ENCODE measurements at places on chromosomes 5 and 9. TPM values are rescaled to one million over a fixed set of nuclear protein-coding genes. Genes with fewer than 3 reads are reported as not detected.

DNA sequence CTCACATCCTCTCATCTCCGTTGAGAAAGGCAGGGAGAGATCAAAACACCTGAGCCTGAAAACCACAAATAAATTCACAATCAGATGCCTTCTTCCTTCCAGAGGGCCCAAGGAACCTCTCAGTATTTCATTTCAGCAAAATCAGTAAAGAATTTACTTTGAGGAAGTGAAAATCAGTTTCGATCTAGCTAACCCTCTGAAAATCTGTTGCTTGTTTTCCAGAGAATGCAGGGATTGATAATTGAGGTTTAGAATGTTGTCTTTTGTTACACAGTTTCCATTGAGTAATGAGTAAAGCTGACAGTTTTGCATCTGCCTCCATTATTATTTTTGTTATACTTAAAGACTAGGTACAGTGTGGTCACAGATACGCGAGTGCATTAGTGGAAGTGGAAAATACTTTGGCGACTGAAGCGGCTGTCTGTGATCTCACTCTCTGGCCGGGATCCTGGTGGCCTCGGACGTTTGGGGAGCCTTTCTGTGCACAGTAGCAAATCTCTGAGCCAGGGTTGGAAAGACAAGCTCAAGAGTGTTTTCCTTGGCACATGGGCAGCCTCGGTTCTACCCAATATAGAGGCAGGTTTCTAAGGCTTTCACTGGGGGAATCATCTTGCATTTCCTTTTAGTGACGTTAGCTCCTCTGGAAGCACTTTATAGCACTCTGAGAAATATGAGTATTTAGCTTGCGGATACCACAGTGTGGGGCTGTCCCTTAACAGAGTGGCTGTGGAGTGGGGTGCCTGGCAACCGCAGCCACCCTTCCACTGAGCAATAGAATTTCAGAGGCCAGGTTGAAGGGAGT lies 32.2 kb upstream of the ANGPTL2 start:
- DNase-seq, result peak; percentile 89

DNA sequence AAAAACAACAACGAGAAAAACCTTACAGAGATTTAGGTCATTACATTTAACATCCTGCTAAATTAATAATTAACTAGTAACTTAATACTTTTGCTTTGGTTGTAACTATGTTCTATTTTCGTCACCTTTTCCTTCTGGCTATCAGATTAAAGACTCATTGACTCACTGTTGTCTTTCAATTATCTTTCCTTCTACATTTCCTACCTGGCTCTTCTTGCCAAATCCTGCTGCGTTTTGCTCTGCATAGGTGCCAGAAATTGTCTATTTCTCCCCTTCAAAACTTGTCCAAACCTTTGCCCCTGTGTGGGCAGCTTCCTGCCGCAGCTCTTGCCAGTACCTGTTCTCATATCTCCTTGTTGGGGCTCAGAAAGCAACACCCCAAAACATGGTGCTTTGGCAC lies 235.5 kb upstream of the ZNF608 start:
- DNase-seq, result no peak

DNA sequence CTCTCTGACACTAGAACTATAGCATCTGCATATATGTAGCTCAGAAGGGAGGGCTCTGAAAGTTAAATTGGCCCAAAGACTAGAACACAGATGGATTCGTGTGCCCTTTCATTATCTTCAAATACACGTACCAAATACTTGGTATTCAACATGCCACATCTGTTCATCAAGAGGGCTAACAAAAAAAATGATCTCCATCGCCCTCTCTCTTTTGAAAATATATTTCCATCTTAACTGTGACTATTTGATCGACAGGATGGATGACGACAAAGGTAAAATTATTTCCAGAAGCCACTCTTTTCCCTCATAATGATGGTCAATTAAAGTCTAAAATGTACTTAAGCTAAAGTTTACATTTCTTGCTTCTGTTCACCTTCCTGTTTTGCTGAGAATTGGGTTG lies 77.0 kb downstream of the SEMA6A start:
- DNase-seq, result no peak

DNA sequence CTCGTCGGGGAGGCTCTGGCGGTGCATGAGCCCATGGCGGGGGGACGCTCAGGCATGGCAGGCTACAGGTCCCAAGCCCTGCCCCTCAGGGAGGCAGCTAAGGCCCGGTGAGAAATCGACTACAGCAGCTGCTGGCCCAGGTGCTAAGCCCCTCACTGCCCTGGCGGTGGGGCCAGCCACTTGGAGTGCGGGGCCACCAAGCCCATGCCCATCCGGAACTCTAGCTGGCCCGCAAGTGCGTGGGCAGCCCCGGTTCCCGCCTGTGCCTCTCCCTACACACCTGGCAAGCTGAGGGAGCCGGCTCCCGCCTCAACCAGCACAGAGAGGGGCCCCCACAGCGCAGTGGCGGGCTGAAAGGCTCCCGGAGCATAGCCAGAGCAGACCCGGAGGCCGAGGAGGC lies 1896.9 kb upstream of the CDH6 start:
- no peak for DNase-seq

DNA sequence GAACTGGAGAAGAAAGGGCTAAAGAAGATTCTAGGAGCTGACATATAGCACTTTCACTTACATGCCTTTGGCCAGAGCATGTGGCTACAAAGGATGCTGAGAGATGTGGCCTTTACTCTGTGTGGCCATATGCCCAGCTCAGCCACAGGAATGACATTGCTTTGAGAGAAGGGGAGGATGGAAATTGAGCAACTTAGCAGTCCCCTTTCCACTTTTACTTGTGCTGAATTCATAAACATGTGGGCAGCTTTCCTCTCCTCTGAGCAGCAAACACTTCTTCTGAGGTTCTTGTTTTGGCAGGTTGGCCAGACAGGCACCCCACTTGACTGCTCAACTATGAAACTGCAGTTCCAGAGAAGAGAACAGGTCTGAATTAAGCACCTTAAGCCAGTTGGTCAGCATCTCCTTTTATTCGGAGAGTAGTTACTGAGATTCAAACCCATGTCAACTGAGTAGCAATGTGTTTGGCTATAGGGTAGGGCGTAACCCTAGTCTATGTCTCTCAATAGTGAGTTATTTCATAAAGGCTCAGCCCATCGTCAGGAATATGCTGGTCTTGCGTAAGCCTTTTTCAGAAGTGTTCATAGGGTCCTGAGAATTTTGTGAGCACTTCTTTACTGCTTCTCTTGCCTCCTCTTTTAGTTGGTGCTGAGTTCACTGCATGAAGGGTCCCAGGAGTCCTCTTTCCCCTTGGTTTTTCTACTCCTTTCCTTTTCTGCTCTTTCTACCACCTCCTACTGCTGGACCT lies 134.5 kb downstream of the PALM2AKAP2 start:
- no peak for DNase-seq

DNA sequence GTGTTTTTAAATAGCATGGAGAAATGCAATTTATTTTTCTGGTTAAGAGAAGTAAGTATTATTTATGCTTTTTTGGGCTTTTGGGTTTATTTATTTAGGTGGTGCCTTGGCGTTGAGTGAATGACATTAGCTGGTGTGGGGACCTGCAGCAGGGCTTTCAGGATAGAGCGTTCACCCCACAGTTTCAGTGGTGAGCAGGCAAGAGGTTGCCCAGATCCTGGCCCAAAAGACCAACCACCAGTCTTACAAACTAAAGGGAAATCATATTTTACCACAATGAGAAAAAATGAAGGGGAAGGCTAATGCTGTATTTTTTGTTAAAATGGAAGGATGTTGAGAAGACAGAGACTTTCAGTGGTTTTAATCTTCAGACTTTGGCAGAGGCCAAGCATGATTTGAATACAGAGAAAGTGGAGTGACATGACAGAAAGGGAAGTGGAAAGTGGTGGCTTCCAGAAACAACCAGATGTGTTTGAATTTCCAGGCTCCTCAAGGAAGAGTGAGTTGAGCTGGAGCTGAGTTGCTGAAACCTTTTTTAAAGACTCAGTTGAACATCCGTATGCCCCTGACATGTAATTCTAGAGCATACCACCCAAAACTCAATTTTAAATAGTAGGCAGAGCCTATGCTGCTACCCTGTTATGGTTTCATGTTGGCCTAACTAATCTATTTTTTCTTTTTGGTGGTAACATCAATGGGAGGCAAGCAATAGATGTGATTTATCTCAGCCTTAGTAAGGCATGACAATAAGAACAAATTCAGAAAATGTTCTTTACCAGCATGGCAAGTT lies 94.8 kb downstream of the AOPEP start:
- DNase-seq, result no peak

DNA sequence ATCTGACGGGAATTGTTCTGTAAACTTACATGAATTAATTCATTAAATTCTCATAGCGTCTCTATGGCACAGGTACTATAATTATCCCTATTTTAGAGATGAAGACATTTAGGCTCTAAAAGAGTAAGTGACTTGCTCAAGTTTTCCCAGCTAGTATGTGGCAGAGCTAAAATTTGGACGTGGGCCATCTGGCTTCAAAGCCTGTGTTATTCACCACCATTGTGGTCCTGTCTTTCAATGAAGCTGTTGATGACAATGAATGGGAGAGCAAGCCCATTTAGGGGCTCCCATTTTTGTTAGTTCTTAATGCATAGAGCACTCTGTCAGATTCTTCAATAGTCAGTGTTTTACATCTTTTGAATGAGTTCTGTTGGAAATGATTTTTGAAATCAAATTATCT lies 236.0 kb upstream of the CD180 start:
- DNase-seq, result no peak

The PDLIM4 gene
- 23.1 TPM for total RNA-seq

The LRRC70 gene
- total RNA-seq, result 9.4 TPM

The SLC25A2 gene
- 0.61 TPM for total RNA-seq

Measured in mesenteric fat pad (tissue), 1 donor.